ENCODE measurements at places on chromosomes 4 and X.

- no peak for DNase-seq
These were observed 667.1 kb downstream of the SH3BGRL start for GRCh38 chrX:81868979-81869378.

- no peak for DNase-seq
These were observed 789.3 kb downstream of the IL1RAPL1 start for GRCh38 chrX:29376584-29376983.

GRCh38 chr4:71709961-71710360, 73.9 kb downstream of the GC start:
- DNase-seq = no peak

GRCh38 chrX:39826813-39827543, 270.8 kb downstream of the BCOR start:
- no peak for DNase-seq

Measured in stimulated activated CD8-positive, alpha-beta memory T cell treated with anti-CD3 and anti-CD28 coated beads, Interleukin-15, amount 100 ng/mL, for 24 hours (primary cell).